ENCODE measurements at places on chromosomes 1 and 21.

DNA sequence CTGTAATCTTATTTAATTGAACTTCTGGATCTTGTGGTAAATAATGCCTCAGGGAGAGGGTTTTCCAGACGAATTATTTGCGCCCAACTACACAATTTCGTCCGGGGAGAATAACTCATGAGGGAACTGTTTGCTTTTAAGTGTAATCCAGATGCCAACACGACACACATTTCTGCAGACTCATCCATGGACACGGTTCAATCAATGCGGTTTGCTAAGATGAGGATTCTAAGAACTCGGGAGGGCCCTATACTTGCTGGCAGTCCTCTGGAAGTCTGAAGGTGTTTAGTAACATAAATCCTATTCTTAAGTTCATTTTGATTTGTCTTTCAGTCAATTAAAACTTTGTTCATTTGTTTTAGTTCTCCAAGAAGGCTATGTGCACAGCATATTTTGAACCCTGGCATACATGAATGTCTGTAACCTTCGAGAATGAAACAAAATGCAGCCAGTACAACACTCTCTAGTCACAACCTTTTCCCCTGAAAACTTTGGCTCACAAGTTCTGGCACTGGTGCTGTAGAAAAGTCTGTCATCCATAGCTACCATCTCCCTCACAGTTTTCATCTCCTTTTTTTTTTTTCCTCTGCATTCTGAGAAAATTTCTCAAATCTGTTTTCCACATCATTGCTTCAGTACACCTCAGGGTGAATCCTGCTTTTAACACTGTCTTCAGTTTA is 38.8 kb downstream of the DIPK1A start:
- DNase-seq: no peak

DNA sequence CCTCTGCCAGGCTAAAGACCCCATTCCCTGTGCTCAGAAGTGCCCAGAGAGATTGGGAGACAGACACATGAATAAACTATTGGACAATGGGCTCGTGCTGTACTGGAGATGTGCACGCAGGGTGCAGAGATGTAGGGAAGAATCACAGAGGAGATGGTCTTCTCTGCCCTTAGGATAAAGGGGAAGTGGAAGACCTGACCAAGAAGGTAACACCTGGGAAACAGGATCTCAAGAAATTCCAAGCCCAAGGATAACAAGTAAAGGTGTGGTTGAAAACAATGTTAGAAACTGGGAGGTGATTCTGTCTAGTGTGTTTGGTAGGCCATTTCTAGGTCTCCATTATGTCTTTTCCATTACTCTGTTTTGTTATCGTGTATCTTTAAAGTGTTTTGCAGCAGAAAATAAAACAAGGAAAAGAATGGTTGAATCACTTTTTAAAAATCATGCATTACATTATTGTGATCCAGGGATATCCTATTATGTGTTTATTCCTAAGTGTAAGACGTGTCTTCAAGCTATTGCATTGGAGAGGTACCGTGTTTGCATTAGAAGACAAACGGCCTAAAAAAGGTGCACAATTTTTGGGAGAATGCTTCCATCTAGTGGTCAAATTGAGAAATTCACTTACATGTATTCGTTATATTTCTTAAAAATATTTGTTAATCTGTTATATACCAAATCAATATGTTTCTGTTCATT is 40.8 kb upstream of the KCTD3 start:
- no peak for DNase-seq

DNA sequence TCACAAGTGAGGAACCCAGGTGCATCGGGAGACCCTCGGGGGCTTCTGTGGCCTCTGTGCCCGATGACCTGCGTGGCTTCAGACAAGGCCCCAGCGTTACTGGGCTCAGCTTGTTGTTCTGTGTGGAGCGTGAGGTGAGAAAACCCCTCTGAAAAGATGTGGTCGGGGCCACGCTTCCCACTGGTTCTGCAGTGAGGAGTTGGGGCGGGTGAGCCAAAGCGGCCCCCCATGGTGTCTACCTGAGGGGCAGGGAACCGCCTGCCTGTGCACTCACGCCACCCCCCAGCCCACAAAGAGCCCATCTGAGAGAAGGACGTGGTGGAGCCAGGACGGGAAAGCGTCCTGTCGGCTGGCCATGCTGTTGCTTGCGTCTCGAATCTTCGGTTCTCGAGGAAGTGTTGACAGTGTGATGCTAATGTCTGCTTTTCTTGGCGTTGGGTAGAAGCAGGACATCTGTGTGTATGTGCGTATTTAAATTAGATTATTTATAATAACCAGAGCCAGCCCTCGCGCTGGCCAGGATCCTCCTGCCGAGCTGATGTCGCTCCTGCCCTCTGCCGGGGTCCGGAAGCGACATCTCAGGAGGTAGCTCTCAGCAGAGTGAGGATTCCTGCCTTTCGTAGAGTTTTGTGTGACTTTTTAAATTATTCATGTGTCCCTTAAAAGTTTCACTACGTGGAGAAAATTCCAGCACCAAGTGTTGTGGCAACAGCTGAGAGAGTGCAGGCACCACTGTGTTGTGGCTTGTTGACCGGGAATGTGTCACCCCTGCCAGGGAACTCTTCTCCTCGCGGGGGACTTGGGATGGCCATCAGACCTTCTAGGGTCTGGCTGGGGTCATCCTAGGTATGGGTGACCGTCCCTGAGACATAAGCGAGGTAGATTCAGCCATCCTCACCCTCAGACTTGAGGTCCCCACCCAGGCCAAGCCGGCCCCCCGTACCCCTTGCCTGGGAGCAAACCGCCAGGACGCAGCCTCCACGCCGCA is 15.3 kb downstream of the TMEM201 start:
- DNase-seq: no peak

- DNase-seq: no peak
These were observed 79.1 kb downstream of the ZP4 start for GRCh38 chr1:237811633-237812032.

DNA sequence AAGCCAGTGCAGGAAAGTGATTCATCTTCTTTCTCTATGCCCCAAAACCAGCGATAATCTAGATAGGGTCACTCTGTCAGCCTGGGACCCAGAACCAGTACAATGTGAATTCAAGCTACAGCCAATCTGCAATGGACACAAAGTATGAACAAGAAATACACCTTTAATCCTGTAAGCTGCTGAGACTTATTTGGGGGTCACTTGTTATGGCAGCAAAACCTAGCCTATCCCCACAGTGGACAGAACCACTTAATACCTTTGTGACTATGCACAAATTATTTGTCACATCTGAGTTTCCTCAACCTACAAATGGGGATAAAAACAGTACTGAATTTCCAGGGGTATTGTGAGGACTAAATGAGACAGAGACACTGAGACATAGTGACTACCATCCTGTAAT is 50.0 kb downstream of the TMCO4 start:
- DNase-seq: no peak

GRCh38 chr1:10561955-10562354 is 87.2 kb downstream of the PEX14 start:
- peak; percentile 4 for DNase-seq

DNA sequence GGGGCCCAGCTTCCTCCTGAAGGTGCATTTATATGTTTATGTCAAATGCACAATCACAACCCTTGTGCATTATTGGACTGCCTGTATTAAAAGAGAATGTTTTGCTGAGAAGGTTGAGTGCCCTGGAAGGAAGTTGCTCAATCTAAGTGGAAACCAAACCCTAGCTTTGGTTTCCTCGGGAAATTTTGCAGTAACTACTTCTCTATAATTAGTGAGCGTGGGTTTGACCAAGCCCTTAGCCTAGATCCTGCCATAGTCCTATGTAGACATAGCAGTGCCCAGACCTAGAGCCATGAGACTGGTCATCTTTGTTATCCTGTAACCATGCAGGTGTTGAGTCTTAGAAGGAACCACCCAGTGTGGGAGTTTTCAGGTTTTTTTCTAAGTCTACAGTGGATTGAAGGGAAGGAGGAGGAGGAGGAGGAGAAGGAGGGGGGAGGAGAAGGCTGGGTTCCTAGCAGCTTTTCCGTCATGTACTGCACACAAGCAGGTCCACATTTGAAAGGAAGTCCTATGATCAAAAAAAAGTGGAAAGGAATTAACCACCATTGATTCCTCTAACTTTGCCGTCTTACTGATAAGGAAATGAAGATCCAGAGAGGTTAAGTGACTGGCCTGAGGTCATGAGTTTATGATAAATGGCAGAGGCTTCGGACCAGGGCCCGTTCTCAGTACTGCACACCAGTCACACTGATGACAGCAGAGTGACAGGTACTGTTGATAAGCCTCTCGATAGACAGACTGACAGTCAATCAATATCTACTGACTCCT is 72.2 kb upstream of the LYST start:
- no peak for DNase-seq

- no peak for DNase-seq
These were observed 430 bp downstream of the BTG2 start for GRCh38 chr1:203305809-203306088.

DNA sequence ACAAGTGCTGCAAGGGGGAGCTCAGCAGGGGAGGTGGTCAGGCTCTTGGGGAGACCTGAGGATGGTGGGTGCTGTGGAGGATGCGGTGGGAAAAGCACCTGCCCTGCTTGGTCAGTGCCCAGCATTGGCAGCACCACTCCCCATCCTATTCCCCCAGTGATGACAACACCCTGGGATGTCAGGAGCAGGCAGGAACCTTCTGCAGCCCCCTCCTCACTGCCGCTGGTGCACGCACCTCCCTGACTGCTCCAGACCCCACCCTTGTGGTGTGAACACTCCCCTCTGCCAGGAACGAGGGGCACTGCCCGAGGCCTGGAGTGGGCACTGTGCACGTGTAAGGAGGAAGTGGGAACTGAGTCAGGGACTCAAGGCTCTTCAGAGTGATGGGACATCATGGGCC is 12.5 kb downstream of the TMPRSS3 start:
- no peak for DNase-seq

- no peak for DNase-seq
These were observed 323.5 kb downstream of the RRAGC start for GRCh38 chr1:38536089-38536488.

- no peak for DNase-seq
These were observed 22.0 kb downstream of the TSPAN2 start for GRCh38 chr1:115067161-115067859.

DNA sequence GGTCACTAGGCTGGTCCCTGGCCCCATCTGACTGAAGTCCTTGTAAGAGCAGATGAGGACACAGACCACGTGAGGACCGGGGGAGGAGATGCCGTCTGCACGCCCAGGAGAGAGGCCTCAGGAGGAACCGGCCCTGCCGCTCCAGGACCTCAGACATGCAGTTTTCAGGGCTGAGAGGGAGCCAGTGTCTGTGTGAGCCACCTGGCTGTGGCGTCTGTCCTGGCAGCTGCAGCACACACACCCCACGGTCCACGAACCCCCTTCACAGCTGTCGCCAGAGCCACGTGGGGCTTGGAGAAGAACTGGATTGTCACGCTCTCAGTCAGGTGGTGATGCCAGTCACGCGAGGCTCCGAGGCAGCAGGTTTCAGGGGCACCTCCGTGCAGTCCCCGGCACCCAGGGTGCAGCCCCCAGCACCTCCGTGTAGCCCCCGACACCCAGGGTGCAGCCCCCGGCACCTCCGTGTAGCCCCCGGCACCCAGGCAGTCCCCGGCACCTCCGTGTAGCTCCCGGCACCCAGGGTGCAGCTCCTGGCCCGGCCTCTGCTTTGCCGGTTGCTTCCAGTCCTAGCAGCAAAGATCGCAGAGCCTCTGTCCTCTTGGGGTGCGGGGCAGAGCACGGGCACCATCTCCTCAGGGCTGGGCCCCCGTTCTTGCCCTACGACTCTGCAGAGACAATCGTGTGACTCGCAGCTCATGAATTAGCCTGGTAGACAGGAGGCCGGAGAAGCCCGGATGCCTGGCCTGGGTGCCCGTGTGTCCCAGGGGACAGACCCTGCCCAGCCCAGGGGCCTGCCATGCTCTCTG is 19.0 kb upstream of the SUMO3 start:
- no peak for DNase-seq

DNA sequence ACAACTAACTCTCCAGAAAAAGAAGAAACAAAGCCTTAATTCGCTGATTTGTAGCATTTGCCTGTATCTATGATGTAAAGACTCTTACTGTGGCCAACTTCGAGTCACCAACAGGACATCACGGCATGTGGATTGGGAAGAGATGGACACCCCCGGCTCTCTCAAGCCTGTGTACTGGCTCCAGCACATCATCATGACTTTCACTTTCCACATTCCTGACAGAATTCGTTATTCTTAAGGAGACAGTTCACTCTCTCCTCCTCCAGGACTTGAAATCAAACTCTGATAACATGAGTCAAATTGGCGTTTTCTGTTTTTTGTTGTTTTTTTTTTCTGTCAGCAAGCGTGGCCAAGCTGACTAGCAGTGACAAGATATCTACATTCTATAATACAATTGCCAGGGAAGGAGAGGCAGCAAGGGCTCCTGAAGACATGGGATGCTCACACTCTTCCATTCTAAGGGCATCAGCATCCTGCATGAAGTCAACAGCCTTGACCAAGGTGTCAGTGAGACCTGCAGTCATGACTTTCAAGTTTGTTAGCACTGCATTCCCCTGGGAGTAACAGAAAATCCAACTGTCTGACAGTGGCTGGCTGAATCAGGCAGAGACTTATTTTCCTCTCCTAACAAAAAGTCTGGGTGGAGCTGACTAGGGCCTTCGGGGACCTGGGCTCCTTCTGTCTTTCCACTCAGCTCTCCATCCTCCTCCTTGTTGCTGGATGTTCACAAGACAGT is 13.3 kb upstream of the TRAF3IP3 start:
- DNase-seq: no peak

Measured in stimulated activated CD4-positive, alpha-beta T cell treated with anti-CD3 and anti-CD28 coated beads, Interleukin-4, amount 100 ng/mL, for 4 hours (primary cell).